Stimulated activated CD4-positive, alpha-beta T cell treated with anti-CD3 and anti-CD28 coated beads, Interleukin-12 subunit alpha, Interleukin-12 subunit beta, amount 100 ng/mL, for 48 hours (primary cell): ENCODE measurements at places on chromosomes 5 and 9.

GRCh38 chr9:18721995-18722310 is 248.0 kb downstream of the ADAMTSL1 start:
- no peak for DNase-seq

DNA sequence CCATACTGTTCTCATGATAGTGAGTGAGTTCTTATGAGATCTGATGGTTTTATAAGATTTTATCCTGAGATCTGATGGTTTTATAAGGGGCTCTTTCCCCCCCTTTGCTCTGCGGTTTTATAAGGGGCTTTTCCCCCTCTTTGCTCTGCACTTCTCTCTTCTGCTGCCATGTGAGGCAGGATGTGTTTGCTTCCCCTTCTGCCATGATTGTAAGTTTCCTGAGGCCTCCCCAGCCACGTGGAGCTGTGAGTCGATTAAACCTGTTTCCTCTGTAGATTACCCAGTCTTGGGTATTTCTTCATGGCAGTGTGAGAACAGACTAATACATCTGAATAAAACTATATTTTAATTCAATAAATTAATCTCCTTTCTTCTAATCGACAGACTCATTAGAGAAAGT is 64.9 kb upstream of the ZSWIM6 start:
- no peak for DNase-seq

DNA sequence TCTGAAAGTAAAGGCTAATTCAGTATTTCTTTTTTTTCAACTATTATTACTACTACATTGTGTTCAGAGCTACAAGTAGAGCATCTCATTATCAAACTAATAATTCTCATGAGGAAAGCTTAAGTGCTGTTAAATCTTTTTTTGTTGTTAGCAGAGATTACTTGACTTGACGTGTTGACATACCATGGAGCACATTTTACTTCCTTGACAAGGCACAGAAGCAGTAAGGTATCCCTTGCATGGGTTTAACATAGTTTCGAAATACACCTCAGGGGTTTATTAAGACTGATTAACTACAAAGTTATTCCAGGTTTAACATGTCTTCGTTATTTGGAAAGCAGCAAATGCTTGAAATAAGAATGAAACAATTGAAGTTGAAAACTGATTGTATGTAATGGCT is 7.0 kb downstream of the SPDL1 start:
- DNase-seq: no peak

DNA sequence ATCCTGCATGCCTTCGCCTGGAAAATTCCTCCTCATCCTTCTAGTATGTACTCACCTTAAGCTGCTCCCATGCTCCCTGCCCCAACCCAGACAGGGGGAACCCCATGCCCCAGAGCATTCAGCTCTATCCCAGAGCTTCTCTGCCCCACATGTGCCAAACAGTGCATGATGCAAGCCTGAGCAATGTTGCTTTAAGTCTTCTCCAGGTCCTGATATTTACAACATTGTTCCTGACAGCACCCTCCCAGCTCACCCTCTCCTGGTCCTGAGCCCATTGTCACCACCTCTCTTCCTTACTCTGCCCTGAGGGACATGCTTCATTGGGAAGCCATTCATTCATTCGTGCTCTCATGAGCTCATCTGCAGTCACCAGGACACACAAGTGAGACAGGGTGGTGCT is 23.4 kb upstream of the BARX1 start:
- DNase-seq: no peak

- DNase-seq: no peak
These were observed 114.5 kb upstream of the LMX1B start for GRCh38 chr9:126499005-126499910.

GRCh38 chr5:1380011-1380817 is 35.3 kb upstream of the CLPTM1L start:
- peak; percentile 35 for DNase-seq

DNA sequence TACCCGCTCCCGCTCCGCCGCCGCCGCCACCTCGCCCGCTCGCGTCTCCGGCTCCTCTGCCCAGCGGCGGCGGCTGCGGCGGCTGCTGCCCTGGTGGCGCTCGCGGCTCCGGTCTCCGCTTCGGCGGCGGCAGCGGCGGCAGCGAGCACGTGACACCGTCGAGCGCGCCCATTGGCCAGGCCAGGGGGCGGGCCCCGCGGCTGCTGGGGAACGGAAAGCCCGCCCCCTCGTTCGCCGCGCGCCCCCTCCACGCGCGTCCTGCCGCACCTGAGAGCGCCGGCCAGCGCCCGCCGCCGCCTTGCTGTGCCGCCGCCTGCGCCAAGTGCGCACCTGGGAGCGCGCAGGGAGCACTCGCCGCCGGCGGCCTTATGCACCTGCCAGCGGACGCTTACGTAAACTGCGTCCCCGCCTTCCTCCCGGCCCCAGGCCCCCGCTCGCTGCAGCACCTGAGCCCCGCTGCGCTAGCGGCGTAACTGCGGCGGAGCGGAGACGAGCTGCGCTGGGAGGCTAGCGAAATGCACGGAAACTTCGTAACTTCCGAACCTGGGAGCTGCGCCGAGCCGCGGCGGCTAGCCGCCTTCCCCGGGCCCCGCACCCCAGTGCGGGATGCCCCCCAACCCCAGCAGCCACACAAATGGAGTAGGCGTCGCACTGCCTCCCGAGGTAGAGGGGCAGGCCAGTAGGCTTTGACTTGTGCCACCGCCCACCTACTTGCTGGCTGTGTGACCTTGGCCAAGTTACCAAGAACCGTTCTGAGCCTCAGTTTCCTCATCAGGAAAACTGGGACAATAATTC is at the start of gene STRBP:
TSS of gene STRBP (minus strand) at position 122 of the 795 bp plus-strand sequence. CDS start 84,452 bp downstream, outside the sequence.
- DNase-seq: peak; percentile 79

- DNase-seq: no peak
These were observed 161.5 kb upstream of the PHYKPL start for GRCh38 chr5:178394074-178394473.

GRCh38 chr9:103702572-103702971 is 391.5 kb upstream of the SMC2 start:
- no peak for DNase-seq

GRCh38 chr5:56070851-56071465 is 76.2 kb upstream of the IL6ST start:
- DNase-seq: no peak

DNA sequence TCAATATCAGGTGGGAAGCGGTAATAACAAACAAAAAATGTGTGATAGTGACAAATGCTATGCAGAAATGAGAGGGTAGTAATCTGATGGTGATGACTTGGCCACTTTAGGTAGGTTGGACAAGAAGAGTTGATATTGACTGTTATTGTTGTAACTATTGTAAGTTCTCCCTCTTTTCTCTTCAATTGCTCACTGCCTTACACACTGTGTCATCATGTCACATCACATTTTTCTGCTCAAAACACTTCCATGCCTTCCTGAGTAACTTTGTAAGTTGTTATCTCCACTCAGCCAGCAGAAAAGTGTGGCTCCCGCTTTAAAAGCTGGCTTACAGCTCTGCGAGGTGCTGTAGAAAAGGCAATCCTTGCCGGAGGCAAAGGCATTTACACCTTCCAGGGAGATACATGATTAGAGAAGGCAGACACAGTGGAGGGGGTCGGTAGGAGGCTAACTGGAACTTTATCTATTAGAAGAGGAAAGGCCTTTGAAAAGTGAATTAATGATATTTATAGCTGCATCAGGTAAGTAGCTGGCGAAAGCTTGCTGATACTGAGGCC is 85.2 kb upstream of the CLINT1 start:
- no peak for DNase-seq

- DNase-seq: no peak
These were observed 81.1 kb upstream of the SLC12A2 start for GRCh38 chr5:128002425-128002824.

DNA sequence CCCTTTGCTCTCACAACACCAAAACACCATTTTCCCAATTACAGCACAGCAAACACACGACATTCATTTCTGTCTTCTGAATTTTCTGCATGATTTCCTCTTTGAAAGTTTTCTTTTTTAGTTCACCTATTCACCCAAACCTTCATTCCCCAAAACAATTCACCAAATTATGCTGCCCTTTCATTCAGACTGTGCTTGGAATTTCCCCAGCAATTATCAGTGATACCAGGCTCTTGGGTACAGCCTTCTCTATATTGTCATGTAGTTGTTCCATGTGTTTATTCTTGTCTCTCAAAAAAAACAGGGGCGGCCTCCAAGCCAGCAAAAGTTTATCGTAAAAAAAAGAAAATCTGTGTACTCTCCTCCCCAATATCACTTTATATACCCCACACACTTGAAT is 9.0 kb upstream of the LIX1 start:
- DNase-seq: no peak

- no peak for DNase-seq
These were observed 4.1 kb downstream of the SUB1 start for GRCh38 chr5:32589416-32589815.

- DNase-seq: no peak
These were observed 24.0 kb upstream of the AIF1L start for GRCh38 chr9:131072107-131072870.

- DNase-seq: peak; percentile 65
These were observed 187.5 kb downstream of the TMEM38B start for GRCh38 chr9:105881654-105882349.

- no peak for DNase-seq
These were observed 27.8 kb downstream of the CSF1R start for GRCh38 chr5:150058480-150059126.

- no peak for DNase-seq
These were observed 57.0 kb downstream of the CFAP90 start for GRCh38 chr5:7793895-7794294.

DNA sequence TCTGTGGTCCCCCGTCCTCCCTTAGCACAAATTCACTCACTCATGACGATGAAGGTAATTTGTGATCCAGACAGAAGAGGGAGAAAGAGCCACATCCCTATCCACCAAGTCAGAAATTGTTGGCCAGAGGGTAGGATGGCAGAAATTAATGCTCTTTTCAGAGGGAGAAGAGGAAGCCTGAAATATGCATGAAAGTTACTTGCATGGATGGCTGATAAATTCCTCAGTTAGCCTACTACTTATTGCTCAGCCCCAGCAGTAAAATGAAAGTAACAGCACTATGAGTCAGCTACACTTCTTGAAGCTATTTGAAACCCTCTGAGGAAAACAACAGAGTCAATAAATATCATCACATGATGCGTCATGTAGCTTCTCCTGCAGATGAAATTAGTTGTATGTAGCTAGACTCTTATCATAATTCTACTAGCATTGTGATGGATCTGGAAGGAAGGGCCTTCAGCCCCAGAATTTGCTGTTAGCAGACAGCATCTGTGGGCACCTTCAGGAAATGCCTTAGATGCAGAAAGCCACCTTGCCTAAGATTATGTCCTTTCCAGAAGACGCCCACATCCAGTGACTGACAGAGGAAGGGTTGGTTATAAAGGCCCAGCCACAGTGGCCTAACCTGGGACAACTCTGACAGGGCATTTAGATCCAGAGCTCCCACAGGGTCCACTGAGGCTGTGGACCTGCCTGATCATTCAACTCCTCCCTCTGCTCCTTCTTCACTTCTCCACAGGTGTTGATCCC is 81.2 kb upstream of the CCDC112 start:
- no peak for DNase-seq

GRCh38 chr5:32951003-32951402 is 239.9 kb downstream of the NPR3 start:
- no peak for DNase-seq

- no peak for DNase-seq
These were observed 17.8 kb downstream of the SHC3 start for GRCh38 chr9:89160806-89161205.

DNA sequence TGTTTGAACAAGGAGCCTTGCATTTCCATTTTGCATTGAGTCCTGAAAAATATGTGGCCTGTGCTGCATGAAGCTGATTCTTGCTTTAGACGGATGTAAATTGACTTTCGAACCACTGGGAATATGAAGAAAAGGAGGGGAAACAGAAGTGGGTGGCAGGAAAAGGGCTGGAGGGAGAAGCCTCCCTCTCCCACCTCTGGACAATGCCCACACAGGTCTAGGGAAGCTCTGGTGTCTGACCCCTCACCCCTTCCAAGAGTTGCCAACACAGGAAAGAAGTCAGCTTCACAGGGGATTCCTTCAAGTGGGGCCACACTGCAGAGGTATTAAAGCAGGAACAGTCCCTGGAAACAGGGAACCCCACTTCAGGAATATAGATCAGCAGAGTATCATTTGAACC is 52.2 kb downstream of the ZNF366 start:
- no peak for DNase-seq

GRCh38 chr9:93595861-93596365 is 19.5 kb downstream of the PHF2 start:
- DNase-seq: no peak

DNA sequence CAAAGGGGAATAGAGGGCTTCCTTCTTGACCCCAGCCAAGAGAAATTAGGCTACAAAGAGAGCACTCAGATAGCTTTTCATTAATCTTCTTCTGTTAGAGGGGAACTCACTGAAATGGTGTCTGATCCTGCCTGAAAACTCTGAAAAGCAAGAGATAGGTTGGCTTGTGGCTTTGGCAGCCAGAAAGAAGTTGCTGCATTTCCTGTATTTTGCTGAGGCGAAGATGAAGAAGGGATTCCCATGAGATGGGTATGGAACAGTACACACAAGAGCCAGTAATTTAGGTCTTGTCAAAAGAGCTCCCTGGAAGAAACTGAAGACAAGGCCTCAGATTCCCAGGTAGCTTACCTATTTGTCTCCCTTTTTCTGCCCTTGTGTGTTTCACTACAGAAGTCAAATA is 120.9 kb upstream of the TARS1 start:
- DNase-seq: no peak

DNA sequence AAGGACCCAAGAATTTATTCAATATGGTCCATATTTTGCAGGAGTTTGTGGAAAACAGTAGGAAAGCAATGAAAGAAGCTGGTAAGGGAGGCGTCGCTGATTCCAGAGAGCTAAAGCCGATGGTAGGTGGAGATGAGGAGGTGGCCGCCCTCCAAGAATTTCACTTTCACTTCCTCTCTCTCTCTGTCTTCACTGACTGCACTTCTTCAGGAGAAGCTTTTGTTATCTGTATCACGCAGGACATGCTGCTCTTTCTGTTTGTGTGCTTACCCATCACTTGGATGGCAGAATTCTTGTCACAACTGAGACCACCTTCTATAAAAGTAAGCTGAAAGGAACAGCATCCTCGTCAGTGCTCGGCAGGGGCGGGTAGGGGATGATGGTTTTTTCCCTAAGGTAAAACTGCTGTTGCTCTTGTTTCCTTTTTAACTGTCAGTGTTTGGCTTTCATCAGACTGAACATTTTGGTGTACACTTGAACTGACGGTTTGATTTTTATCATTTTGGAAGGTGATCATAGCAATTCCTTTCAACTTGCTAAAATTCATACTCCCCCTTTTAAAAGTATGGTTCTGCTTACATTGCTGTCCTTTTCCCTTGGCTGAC is 62.4 kb upstream of the FSD1L start:
- no peak for DNase-seq

DNA sequence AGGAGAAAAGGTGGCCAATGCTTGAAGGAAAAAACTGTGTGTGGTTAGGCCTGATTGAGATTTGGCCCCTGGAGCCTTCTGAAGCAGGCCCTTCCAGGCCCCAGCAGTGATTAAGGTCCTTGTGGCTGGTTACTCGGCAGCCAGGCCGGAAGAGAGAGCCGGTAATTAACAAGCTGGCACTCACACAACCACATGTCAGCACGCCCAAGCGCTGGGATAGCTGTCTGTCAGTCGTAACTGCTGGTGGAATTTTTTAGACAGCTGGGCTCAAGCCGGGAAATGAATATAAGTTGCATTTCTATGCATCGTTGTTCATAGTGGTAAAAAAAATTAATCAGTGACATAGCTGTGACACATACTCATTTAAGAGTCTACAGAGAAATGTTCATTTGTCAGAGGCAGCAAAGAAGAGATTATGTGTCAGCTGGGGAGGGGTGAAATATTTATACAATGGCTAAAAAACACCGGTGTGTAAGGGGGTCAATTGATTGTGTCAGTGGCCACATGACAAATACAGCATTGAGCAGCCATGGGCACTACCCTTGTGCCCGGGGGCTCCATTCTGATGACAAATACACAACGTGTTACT is 13.7 kb upstream of the ARAP3 start:
- no peak for DNase-seq
